Aortic smooth muscle cell (primary cell): ENCODE measurements at places on chromosomes 16 and 17. TPM values are rescaled to one million over a fixed set of nuclear protein-coding genes. Genes with fewer than 3 reads are reported as not detected.

The SOST gene
- 0.13 and 3.4 TPM in 2 replicates for total RNA-seq

The FAM117A gene
- total RNA-seq: 2.0 and 3.6 TPM in 2 replicates

The FN3K gene
- total RNA-seq: 8.2 and 11.5 TPM in 2 replicates

The KRT12 gene
- total RNA-seq: not detected in 2 replicates

The ASPA gene
- 0.06 and 0.13 TPM in 2 replicates for total RNA-seq

The TBX2 gene
- total RNA-seq: 72.3 and 98.3 TPM in 2 replicates

The FAM222B gene
- total RNA-seq: 2.4 and 2.8 TPM in 2 replicates

The MGAT5B gene
- total RNA-seq: 0.06 and 0.40 TPM in 2 replicates

The MEIOC gene
- not detected in 2 replicates for total RNA-seq

The TNP2 gene
- under 0.01 TPM in 1 of 2 replicates, not detected in the other for total RNA-seq

The ENPP7 gene
- total RNA-seq: not detected in 2 replicates

The TBKBP1 gene
- 6.5 and 9.6 TPM in 2 replicates for total RNA-seq

The COPRS gene
- 117 and 130 TPM in 2 replicates for total RNA-seq

The TP53TG3D gene
- 1.3 TPM in 1 of 2 replicates, not detected in the other for total RNA-seq

The FADS6 gene
- not detected in 2 replicates for total RNA-seq

The C16orf46 gene
- 0.06 and 0.53 TPM in 2 replicates for total RNA-seq

The PRSS53 gene
- total RNA-seq: 1.3 and 1.5 TPM in 2 replicates

The CACNB1 gene
- total RNA-seq: 6.2 and 6.6 TPM in 2 replicates

The ZNF23 gene
- total RNA-seq: 8.2 and 8.9 TPM in 2 replicates

The NHLRC4 gene
- total RNA-seq: 1.7 and 2.6 TPM in 2 replicates

The ZFP1 gene
- 10.6 and 10.7 TPM in 2 replicates for total RNA-seq

The RAMP2 gene
- total RNA-seq: 0.19 and 0.26 TPM in 2 replicates

The ADAP2 gene
- 0.79 and 1.3 TPM in 2 replicates for total RNA-seq

The TMEM92 gene
- not detected in 2 replicates for total RNA-seq

The PABPN1L gene
- not detected in 2 replicates for total RNA-seq

The CTRB1 gene
- total RNA-seq: not detected in 2 replicates

The WWP2 gene
- 19.6 and 29.8 TPM in 2 replicates for total RNA-seq

The C17orf113 gene
- 0.19 and 0.26 TPM in 2 replicates for total RNA-seq

The CES4A gene
- total RNA-seq: 1.3 and 1.4 TPM in 2 replicates

The CHST5 gene
- 0.13 TPM in 1 of 2 replicates, not detected in the other for total RNA-seq

The TNRC6C gene
- 8.3 and 10.1 TPM in 2 replicates for total RNA-seq

The GRIN2A gene
- total RNA-seq: under 0.01 and 0.06 TPM in 2 replicates

The CMTM3 gene
- total RNA-seq: 6.2 and 8.4 TPM in 2 replicates

The GPR142 gene
- total RNA-seq: not detected in 2 replicates

The OR2C1 gene
- 0.12 and 0.26 TPM in 2 replicates for total RNA-seq

The HAS3 gene
- total RNA-seq: 0.37 and 0.66 TPM in 2 replicates

The SLFN12L gene
- total RNA-seq: 0.12 and 0.40 TPM in 2 replicates

The TOM1L1 gene
- total RNA-seq: 20.9 and 28.0 TPM in 2 replicates

The ADAM11 gene
- total RNA-seq: under 0.01 and 0.31 TPM in 2 replicates

The CX3CL1 gene
- 7.5 and 7.7 TPM in 2 replicates for total RNA-seq

The DHX8 gene
- 48.1 and 50.6 TPM in 2 replicates for total RNA-seq

The MT1F gene
- 0.19 and 0.79 TPM in 2 replicates for total RNA-seq

The SMIM5 gene
- total RNA-seq: 0.12 TPM in 1 of 2 replicates, not detected in the other

The CLEC18A gene
- 0.66 and 0.93 TPM in 2 replicates for total RNA-seq

The SPN gene
- not detected in 2 replicates for total RNA-seq

The CLEC18C gene
- 0.12 and 0.13 TPM in 2 replicates for total RNA-seq

The KCNH4 gene
- total RNA-seq: not detected in 2 replicates

The LLGL2 gene
- total RNA-seq: 0.40 and 0.44 TPM in 2 replicates

The NSF gene
- 46.8 and 47.6 TPM in 2 replicates for total RNA-seq

The CSH1 gene
- not detected in 2 replicates for total RNA-seq

The KRT27 gene
- not detected in 2 replicates for total RNA-seq

The HEATR9 gene
- total RNA-seq: not detected in 2 replicates

The ATP1B2 gene
- total RNA-seq: under 0.01 TPM in 2 replicates

The CRHR1 gene
- total RNA-seq: not detected in 2 replicates

The GRAPL gene
- 0.25 and 0.53 TPM in 2 replicates for total RNA-seq

The TBC1D26 gene
- total RNA-seq: not detected in 2 replicates

The CCDC78 gene
- 0.79 and 1.1 TPM in 2 replicates for total RNA-seq
